Caco-2 (cell line): ENCODE measurements at places on chromosomes 2 and 18.
A peak's percentile ranks its signal among the peaks of the same experiment; 100 is the strongest.

GRCh38 chr2:17879137-17879912 lies 858 bp downstream of the KCNS3 start:
- DNase-seq = peak; percentile 50

GRCh38 chr2:174048243-174048642 lies 83.1 kb upstream of the SP3 start:
- no peak for DNase-seq

DNA sequence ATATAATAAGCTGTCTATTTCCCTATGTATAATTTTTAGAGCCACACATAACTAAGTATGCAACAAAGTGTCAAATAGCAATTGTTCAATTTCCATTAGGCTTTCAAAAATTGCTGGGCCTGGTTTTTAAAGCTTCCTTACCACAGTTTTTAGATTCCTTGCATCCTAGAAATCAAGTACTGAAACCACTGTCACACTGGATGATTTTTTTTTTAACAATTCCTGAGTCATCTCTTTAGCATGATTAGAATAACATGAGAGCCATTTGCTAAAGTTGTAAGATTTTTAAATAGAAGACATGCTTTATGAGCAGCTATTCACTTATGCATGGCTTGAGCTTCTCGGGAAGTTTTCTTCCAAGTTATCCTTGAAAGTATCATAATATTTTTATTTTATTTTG lies 319.5 kb upstream of the NXPH2 start:
- DNase-seq = no peak

DNA sequence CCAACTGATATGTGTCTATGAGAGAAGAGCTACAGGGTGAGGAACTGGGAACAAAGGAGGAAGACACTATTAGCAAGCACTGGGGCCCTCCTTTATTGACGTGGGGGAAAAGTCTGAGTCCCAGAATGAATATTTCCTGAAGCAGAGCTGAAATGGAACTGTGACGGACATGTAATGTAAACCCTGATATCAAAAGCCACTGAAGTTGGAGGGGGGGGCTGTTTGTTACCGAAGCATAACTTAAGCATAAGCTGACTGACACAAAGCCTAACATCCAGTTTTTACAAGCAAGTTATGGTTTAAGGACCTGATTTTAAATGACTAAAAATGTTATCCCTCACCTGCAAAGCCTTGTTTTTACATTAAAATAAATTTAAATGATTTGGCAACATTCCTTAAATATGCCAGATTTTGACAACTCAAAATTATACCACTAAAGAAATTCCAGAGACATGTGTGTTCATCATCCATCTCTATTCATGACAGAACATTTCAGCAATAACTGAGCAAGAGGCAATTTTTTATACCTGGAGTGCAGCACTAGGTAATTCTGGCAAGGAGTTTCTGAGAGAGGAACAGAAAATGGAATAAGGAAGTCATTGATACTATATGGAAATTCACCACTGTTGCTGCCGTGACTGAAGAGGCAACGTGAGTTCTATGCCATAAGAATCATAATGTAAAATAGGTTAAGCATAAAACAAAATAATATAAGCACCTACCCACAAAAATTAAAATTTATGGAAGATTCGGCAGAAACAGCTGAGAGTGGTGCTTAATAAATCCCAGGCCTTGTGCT lies 186.0 kb downstream of the AFF3 start:
- no peak for DNase-seq

DNA sequence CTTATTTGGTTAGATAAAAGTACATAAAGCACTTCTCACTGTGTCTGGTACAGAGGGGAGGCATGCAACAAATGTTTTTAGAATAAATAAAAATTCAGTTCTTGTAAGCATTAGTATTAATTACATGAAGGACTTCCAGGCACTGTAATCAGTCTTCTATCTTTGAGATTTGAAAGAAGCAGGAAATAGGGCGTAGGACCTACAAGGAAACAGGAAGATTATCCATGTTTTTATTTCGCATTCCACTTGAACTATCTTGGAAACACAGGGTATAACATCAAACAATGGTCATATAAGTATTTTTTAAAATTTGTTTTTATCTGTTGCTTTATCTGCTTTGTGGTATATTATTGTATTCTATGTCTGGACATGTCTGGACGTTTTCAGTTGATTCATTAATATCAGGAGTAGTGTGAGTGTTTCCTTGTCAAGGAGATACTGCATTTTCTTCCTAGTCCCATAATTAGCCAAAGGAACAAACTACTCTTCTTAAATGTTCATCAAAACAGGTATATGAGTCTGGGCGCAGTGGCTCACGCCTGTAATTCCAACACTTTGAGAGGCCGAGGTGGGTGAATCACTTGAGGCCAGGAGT lies 32.5 kb downstream of the BMPR2 start:
- no peak for DNase-seq

DNA sequence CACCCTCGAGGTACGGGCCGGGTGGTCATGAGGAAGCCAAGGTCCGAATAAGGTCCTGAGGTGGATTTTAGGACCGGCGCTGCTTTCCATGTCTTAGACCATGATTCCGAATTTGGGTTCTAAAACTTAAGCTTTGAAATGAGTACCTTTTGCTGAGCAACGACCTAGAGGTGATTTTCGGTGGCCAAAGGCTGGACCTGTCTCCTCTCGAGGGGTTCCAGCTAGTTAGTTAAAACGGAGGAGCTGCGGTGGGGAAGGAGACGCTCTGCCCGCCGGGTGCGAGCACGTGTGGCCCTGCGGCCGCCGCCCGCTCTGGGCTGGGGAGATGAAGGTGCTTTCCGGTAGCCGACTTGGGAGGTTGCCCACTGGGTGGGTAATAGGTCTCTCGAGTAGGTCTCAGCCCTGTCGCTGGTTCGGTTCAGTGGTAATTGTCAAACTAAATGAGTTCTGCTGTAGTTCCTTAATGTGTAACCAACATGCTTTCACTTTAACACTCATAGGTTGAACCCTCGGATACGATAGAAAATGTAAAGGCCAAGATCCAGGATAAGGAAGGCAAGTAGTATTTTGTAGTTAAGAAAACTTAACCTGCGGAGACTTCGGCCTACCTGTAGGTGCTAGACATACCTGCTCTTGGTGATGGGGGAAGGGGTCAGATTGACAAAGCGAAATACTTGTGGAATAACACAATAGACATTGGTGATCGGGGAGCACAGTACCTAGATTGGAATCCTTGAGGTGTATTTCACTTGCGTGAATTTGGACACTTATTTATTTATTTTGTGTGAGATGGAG lies 572 bp downstream of the RPS27A start:
- no peak for DNase-seq

DNA sequence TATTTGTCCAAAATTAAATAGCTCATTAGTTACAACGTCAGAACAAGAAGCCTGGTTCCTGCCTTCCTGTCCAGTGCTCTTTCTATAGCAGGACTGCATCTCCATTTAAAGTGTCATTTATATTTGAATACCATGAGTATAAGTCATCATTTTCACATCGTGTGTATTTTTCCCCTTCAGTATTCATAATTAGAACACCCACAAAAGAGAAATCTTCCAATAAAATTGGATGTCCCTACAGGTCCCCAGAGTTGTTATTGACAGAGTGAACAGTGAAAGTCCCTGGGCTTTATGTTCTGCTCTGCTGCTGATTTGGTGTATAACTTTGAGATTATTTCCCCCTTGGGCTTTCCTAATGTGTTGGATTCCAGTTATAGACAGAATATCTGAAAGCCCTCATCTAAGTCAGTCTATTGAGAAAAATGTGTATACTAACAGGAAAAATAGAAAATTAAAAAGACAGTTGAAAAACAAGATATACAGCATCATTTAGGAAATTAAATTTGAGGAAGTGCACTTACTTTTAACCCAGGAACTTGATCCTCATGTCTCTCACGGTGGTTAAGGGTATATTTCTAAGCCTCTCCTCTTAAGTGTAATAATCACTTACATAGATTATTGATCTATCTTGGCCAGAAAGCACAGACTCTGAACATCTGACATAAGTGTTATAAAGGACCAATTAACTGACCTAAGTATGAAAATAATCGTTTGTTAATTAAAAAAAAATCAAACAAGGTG lies 15.2 kb upstream of the REV1 start:
- DNase-seq = no peak

DNA sequence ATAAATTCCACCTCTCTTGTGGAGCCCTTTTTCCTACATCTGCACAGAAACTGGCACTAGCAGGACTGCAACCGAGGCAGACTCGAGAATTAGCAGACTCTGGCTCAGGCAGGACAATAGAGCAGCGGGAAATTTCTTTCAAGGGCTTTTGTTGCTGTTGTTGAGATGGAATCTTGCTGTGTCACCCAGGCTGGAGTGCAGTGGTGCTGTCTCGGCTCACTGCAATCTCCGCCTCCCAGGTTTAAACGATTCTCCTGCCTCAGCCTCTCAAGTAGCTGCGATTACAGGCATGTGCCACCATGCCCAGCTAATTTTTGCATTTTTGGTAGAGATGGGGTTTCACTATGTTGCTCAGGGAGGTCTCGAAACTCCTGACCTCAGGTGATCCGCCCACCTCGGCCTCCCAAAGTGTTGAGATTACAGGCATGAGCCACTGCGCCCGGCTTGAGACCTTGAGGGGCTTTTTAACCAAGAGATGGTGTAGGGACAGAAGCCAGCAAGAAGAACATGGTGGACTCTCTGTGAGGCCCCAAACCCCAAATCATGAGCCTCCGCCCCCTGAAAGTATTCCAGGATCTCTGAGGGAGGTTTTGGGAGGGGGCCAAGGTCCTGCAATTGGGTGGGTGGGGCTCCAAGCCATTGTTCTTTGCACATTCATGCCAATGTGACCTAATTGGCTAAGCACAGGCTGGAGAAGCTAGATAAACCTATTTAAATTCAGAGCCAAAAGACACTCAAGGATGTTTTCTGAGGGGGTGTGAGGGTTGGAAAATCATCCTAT lies 68.4 kb upstream of the MSH2 start:
- no peak for DNase-seq

- DNase-seq = peak; percentile 41
These were observed 852 bp downstream of the POLI start for GRCh38 chr18:54269893-54270844.

GRCh38 chr2:240576436-240577205 lies 8.3 kb downstream of the RNPEPL1 start:
- no peak for DNase-seq

GRCh38 chr18:54284535-54284934 lies 15.2 kb downstream of the POLI start:
- DNase-seq = no peak

- no peak for DNase-seq
These were observed 176.5 kb upstream of the SPRED2 start for GRCh38 chr2:65608916-65609315.

- no peak for DNase-seq
These were observed 3.3 kb downstream of the KIF3C start for GRCh38 chr2:25979001-25979400.

DNA sequence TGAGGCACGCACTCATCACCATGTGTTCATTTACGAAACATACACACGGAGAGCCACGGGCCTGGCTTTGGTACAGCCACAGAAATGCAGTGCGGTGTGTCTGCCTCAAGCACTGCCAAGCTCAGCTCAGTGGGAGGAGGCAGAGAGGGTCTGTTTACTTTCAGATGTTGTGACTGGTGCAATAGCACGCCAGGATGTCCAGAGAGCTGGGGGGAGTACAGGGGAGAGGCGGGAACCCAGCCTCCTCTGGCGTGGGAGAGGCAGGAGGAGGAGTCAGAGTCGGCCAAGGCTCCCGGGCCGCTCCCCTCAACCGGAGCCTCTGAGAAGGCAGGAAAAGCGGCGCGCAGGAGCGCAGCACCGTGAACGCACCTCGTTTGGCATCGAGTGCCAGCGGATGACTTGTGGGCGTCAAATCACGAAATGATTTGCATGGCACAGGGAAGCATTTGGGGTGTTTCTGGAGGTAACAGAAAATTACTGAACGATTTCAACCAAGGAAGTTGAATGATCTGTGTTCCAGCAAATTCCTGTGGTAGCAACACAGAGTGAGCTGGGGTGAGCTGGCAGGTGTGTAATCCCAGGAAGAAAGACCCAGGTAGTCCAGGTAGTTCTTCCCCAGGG lies 143.0 kb downstream of the ZNF516 start:
- DNase-seq = peak; percentile 43

DNA sequence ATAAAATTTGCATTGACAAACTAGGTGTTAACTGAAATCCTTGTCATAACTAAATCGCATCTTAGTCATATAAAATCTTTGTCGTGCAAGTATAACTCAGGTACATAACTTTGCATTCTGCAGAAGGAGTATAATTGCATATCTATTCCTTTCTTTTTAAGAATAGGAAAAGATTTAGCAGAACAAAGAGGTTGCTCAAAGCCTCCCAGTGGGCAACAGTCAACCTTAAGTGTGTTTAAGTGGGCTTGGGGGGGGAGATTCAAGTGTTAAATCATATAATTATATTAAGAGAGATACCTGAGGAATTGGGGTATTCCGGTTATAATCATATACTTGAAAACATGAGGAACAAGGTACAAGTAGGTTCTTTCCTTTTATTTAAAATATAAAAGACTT lies 913.3 kb downstream of the CPS1 start:
- DNase-seq = no peak

DNA sequence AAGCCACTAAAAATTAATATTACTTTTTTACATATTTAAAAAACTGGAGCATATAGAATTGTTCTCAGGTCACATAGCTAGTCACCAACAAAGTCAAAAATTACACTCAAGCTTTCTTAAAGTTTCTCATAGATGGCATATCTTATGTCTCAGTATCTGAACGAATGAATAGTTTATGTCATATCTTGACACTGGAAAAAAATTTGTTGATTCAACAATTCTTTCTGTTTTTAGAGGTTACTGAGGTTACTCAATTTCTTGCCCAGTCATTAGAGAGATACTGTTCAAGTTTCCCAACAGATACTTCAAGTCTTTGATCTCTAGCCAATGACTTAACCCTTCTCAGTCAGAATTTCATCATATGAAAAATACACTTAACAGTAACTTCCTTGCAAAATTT lies 113.1 kb upstream of the XIRP2 start:
- no peak for DNase-seq

DNA sequence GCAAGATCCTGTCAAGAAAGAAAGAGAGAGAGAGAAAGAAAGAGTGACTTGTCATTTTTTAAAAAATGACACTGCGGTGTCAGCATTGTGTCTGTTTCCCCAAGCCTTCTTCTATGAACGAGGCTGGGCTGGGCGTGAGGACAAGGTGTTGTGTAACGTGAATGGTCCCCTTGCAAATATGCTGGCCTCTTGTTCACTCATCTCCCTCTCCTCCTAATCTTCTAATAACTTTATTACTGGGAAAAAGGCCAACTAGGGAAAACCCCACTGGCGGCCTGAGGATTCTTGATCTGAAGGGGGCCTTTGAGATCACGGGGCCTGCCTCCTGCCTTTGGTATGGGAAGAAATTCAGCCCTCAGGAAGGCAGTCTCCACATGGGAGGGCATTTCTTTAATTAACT lies 163.1 kb downstream of the MIB1 start:
- DNase-seq = no peak

DNA sequence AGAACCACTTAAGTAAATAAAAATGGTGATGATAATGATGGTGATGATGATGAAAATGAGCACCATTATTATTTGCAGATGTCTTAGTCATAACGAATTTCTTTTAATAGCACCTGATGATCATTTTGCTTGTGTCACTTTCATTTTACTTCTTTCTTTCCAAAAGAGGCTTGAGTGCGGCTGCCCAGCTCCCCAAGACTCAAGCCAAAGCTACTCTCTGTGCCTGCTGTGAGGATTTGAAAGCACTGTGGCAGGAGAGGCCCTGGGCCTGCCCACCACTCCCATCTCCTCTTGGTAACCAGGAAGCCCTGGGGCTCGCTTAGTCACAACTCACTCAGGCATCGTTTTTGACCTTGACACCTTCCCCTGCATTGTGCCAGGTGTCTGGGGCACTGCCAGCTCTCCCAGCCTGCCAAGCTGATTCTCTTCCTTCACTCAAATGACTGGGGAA lies 41.2 kb downstream of the RPL37A start:
- DNase-seq = no peak
